ENCODE measurements at places on chromosomes 11 and 22.

DNA sequence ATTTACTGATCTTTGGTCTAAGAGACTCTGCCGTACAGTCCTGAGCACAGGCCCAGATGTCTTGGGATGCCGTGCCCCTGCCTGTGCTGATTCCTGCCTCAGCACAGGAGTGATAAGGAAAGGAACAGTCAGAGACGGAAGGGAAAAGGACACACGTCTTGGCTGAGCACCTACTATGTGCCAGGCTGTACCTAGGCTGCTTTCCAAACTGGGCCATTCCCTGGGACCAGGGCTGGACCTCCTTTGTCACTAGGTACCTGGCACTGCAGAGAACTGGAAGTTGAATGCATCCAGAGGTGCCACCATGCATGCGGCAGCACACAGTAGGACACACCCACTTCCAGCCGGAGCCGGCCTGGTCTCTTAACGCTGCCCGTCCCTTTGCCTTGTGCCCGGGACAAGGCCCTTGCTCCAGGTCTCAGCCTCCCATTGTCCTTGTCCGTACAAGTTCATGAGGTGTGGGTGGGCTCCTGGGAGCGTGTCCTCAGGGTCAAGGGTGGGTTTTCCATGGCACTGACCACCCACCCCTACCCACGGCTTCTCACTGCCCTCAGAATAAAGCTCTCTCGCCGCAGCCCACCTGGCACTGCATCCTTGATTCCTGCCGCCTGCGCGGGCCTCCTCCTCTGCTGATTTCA is 1.1 kb upstream of the SSTR3 start:
- no peak for DNase-seq
- H3K4me3 ChIP-seq, result no peak overlapping the region
- H3K36me3 ChIP-seq, result no peaks in the 10 kb centered on the region
- H3K27ac ChIP-seq, result no peak overlapping the region
- H3K27me3 ChIP-seq, result peaks cover 43% of the 10 kb centered on the region

GRCh38 chr11:79579063-79579462 is 138.2 kb upstream of the TENM4 start:
- DNase-seq, result no peak
- no peak overlapping the region for H3K27ac ChIP-seq

DNA sequence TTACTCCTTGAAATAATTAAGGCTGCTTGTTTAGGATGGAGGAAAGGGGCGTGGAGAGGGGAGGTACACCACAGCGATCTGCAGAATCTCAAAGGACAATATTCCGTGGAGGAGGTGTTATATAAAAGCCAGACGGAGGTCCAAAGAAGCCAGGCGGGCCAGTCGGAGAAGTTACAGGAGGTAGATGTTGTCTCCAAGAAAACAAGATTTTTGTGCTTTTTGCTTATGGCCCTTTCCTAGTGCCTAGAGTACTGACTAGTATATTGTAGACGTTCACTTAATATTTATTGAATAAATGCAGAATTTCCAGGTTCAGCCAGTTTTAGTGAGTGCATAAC is 761 bp downstream of the ZDHHC13 start:
- no peak overlapping the region for H3K27ac ChIP-seq
- peaks cover 10% of the 10 kb centered on the region for H3K36me3 ChIP-seq
- DNase-seq, result no peak
- H3K4me3 ChIP-seq, result peak overlapping the region; percentile 90
- peaks cover 13% of the 10 kb centered on the region for H3K27me3 ChIP-seq

DNA sequence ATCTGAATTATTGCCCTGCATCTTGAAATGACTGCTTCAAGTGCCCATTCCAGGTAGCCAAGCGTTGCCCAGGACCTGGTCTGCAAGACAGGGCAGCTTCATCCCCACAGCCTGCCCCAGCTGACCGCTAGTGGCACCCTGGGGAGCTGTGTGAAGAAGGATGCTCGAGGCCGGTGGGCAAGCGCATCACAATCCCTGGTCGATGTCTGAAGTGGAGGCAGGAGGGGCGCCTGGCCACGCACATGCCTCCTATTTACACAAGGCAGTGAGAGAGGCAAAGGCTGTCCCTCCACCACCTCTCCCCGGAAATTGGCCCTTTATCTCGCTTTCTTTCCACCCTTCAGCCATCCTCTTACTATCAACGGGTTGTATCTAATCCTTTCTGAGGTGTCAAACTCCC is 28.1 kb upstream of the PHF21A start:
- peaks cover 16% of the 10 kb centered on the region for H3K4me1 ChIP-seq
- H3K36me3 ChIP-seq, result peaks cover 5% of the 10 kb centered on the region
- no peak overlapping the region for H3K27ac ChIP-seq
- H3K27me3 ChIP-seq, result peaks cover 3% of the 10 kb centered on the region

DNA sequence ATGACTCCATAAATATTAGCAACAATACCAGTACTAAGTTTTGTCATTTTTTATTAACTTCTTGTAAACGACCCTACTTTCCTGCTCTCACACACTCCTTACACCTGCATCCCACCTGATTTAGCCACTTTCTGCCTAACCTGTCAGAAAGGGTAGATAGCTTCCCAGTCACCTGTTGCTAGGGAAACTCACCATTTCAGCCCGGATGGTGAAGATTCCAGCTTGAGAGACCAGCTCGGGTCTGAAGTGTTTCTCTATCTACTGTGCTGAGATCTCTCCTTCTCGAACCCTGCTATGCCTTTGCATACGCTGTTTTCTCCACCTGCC is at the start of gene PARVG:
PARVG (plus strand) TSS at position 220 of the 327 bp plus-strand sequence. CDS start 2,405 bp downstream, outside the sequence.
- peak within 1 kb of the TSS; percentile 3 for H3K27ac ChIP-seq
- H3K4me3 ChIP-seq, result no peak within 1 kb of the TSS
- H3K27me3 ChIP-seq, result peaks cover 6% of the 10 kb centered on the region
- H3K4me1 ChIP-seq, result peaks cover 55% of the 10 kb centered on the region
- H3K36me3 ChIP-seq, result no peaks in the 10 kb centered on the region
- DNase-seq, result no peak

DNA sequence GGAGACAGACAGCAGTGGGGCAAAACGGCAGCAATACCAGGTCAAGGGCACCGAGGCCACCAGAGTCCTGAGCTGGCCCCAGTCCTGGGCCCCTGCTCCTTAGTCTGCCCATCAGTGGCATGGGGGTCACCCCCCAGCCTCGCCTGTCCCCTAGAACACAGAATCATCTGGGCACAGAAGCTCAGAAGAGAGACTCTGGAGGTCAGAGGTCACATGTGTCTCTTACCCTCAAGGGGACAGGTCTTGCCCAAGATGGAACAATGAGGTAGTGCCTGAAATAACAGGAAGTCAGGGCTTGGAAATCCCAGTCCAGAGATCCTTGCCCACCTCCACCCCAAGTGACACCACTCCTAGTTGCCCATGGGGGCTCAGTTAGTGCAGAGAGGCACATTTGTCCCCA is 20.6 kb downstream of the PDE2A start:
- DNase-seq, result no peak
- H3K4me1 ChIP-seq, result peaks cover 28% of the 10 kb centered on the region
- H3K4me3 ChIP-seq, result no peak overlapping the region
- H3K27ac ChIP-seq, result no peak overlapping the region

- no peaks in the 10 kb centered on the region for H3K36me3 ChIP-seq
- H3K4me3 ChIP-seq, result no peak overlapping the region
- no peak overlapping the region for H3K27ac ChIP-seq
- H3K27me3 ChIP-seq, result peaks cover 3% of the 10 kb centered on the region
Measured at GRCh38 chr11:94581926-94582325, 14.8 kb downstream of the PIWIL4 start.

- H3K4me1 ChIP-seq, result peaks cover 34% of the 10 kb centered on the region
- peak overlapping the region; percentile 68 for H3K27ac ChIP-seq
- peaks cover 19% of the 10 kb centered on the region for H3K27me3 ChIP-seq
- no peak for DNase-seq
Measured at GRCh38 chr11:68950270-68950669, 30.5 kb downstream of the MRGPRD start.

DNA sequence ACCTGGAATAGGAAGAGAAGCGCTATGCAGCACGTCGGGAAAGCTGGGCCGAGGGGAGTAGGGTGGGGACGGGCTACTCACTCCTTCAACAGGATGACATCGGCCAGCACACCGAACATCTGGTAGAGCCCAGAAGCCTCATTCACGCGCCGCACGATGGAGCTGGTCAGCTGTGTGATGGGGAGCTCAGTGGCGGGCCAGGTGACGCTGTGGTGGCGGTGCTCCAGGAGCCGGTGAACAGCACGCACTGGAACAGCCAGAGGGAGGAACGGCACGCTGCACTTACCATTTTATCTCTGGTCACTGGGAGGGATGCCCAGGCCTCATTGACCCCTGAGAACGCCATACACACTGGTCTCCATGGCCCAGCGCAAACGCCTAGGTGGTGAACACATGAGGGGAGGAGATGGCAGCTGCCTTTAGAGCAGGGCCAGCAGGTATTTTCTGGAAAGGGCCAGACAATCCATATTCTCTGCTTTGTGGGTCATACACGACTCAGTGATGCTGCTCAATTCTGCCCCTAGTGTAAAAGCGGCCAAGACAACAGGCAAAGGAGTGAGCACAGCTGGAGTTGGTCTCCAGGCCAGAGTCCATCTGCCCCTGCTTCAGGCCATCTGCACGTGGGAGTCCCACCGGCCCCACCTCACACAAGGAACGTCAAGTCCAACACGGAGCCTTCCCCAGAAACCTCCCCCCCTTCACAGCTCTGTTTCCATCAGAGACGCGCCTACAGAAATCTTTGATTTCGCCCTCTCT is 8.8 kb downstream of the FOXRED2 start:
- H3K4me1 ChIP-seq, result peaks cover 19% of the 10 kb centered on the region
- no peak overlapping the region for H3K4me3 ChIP-seq
- peak overlapping the region; percentile 80 for H3K27ac ChIP-seq
- H3K27me3 ChIP-seq, result peaks cover 4% of the 10 kb centered on the region
- no peak for DNase-seq

DNA sequence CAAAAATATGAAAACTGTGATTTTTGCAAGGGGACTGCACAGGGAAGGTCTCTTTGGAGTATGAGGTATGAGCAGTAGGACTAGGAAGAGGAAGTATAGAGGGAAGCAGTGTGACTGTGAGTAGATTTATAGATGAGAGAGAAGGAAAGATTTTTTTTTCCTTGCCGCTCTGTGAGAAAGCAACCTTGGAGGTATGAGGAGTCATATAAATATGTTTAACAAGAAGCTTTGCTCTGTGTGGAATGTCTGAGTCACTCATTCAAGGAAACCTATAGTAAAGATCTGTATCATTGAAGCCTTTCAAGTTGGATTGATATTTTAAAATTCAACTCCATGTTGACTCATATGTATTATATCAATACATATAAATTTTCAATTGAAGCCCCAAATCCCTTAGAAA is 26.2 kb downstream of the DNHD1 start:
- H3K4me3 ChIP-seq, result no peak overlapping the region
- H3K36me3 ChIP-seq, result peaks cover 34% of the 10 kb centered on the region
- no peaks in the 10 kb centered on the region for H3K4me1 ChIP-seq
- peaks cover 2% of the 10 kb centered on the region for H3K27me3 ChIP-seq
- no peak overlapping the region for H3K27ac ChIP-seq

DNA sequence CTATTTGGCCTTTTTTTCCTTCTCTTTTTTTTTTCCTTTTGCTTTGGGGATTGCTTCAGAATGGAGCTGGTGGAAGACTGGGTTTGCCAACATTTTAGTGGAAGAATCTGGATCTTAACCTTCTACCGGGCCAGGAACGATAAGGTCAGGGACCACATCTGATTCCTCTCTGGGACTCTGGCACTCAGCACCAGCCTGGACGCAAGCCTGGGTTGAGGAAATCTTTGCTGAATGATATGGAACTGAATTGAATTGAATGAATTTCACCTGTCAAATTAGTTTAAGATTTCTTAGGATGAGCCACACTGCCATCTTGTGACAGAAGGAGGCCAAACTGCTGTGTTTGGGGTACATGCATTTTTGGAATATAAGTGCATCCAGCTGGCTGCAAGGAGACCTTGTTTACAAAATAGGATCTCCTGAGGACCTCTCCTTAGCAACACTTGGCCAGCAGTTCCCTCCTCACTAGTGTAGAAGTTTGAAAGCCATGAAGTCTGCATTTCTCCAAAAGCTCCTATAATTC is 30.4 kb downstream of the TPBGL start:
- no peak overlapping the region for H3K4me3 ChIP-seq
- H3K27me3 ChIP-seq, result peaks cover 8% of the 10 kb centered on the region
- no peaks in the 10 kb centered on the region for H3K4me1 ChIP-seq
- H3K27ac ChIP-seq, result no peak overlapping the region
- no peak for DNase-seq

DNA sequence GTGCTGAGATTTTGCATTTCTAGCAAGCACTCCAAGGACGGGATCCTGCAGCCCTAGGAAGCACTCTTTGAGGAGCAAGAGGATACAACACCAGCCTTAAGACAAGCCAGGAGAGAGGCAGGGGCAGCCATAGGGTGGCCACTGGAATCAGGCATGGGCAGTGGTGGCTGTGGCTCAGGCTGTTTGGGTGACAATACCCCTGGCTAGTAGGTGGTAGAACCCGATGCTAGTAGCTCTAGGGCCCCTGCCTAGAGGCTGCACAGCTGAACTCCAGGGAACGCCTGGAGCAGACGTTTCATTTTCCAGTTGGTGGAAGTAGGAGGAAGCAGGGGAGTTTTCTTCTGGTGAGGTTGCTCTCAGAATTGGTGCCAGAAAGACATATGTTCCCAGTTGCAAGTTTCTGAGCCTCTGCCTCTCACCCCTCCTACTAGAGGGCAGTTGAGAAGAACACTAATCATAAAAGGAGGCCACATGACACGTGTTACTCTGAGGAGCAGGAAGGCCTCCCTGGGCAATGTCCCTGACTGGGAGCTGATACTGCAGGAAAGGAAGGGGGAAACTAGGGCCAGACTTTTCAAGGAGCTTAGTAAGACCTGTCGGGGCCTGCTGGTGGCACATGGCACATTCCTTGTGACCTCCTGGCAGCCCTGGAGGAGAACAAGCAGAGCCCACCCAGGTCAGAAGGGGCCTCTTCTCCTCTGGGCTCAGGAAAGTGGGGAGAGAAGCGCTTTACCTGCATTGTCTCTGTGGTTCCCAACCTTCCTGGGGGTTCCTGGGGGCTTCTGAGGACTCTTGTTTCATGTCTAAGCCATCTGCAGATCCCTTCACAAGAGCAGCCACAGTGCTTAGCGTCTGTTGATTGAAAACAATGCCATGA is 56.6 kb upstream of the DRD2 start:
- no peak overlapping the region for H3K27ac ChIP-seq
- no peaks in the 10 kb centered on the region for H3K36me3 ChIP-seq
- no peak overlapping the region for H3K4me3 ChIP-seq
